Endodermal cell (in vitro differentiated cells): ENCODE measurements at places on chromosomes 12 and 14. TPM values are rescaled to one million over a fixed set of nuclear protein-coding genes. Genes with fewer than 3 reads are reported as not detected.

- H3K27ac ChIP-seq, result no peak overlapping the region
- peaks cover 12% of the 10 kb centered on the region for H3K36me3 ChIP-seq
- DNase-seq, result no peak
- peak overlapping the region; percentile 37 for H3K4me3 ChIP-seq
These were observed 30.2 kb downstream of the OSBPL8 start for GRCh38 chr12:76529226-76529918.

Gene NIN
- 1.8 to 3.3 TPM (median 1.8 TPM) in 3 replicates for total RNA-seq

- H3K27me3 ChIP-seq, result no peaks in the 10 kb centered on the region
- H3K27ac ChIP-seq, result no peak overlapping the region
- DNase-seq, result no peak
- H3K36me3 ChIP-seq, result no peaks in the 10 kb centered on the region
These were observed 516.5 kb upstream of the MGAT4C start for GRCh38 chr12:86772696-86773095.

- H3K36me3 ChIP-seq, result peaks cover 21% of the 10 kb centered on the region
- no peak for DNase-seq
- no peak overlapping the region for H3K4me3 ChIP-seq
These were observed 121.1 kb upstream of the ATF1 start for GRCh38 chr12:50642761-50643160.

Gene TSHR
- total RNA-seq, result not detected in 2 replicates

GRCh38 chr12:117124421-117125271 is 25.4 kb upstream of the TESC start:
- no peak for DNase-seq
- H3K27me3 ChIP-seq, result no peaks in the 10 kb centered on the region
- no peak overlapping the region for H3K27ac ChIP-seq
- peaks cover 10% of the 10 kb centered on the region for H3K4me1 ChIP-seq

DNA sequence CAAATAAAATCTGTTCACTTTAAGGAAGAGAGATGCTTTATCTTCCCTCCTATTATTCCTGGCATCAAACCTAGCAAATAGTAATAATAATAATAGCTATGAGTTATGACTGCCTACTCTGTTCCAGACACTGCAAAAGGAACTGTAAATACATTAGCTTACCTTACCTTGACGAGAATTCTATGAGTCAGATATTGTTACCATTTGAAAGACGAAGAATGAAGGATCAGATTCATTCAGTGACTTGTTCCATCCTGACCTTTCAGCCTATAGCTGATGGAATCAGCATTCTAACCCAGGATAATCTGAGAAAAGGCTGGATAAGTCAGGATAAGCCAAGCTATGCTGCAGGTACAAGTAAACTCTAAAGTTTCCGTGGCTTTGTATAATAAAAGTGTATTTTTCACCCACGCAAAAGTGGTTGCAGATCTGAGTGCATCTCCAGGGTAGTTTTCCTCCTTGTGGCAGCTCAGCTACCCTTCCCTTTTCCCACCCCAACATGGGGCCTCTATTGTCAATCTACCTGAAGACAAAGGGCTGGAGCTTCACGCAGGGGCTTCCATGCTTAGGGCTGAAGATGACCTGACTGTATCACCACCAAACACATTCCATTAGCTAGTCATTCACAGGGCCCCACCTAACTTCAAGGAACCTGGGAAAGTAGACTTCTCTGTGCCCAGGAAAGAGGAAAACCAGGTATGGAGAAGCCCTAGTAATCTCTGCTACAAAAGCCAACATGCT is 57.2 kb upstream of the CCND2 start:
- no peak for DNase-seq
- H3K27me3 ChIP-seq, result peaks cover 5% of the 10 kb centered on the region
- H3K4me3 ChIP-seq, result no peak overlapping the region
- H3K4me1 ChIP-seq, result no peaks in the 10 kb centered on the region

Gene DCTN2
- total RNA-seq, result 111 to 127 TPM (median 114 TPM) in 3 replicates

Gene MGAT4C
- 1.8 and 2.3 TPM in 2 replicates for total RNA-seq

GRCh38 chr12:13204428-13204827 is 7.9 kb downstream of the EMP1 start:
- peak; percentile 70 for DNase-seq
- H3K4me1 ChIP-seq, result no peaks in the 10 kb centered on the region
- no peak overlapping the region for H3K27ac ChIP-seq

Gene PLEKHD1
- total RNA-seq, result 0.07 to 0.11 TPM (median 0.08 TPM) in 3 replicates

DNA sequence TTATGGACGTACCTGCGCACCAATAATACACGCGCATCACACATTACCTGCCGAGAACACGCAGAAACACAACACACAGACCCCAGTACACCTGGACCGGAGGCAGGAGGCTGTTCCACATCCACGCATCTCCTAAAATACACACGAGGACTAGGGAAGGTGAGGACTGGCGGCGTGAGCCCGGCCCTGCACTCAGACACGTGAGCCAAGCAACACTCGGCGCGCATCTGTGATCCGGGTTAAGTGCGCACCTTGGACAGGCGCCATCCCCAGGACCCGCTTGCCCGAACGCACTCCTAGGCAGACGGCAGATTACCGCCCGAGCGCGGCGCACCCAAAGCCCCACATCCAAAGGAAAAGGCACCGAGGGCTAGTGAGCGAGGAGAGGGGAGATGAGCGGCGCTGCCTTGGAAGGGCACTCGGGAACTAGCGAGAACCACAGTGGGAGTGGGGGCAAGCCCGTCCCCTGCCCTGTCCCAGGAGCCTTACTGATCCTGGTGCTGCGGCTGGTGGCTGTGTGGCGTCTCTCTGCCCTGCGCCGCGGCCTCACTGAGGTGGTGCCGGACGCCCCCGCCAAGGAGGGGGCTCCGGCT is 417 bp downstream of the GLS2 start:
- H3K4me3 ChIP-seq, result peak overlapping the region; percentile 78
- H3K4me1 ChIP-seq, result no peaks in the 10 kb centered on the region
- no peak overlapping the region for H3K27ac ChIP-seq
- DNase-seq, result peak; percentile 90

Gene KICS2
- total RNA-seq, result 7.0 and 8.0 TPM in 2 replicates

DNA sequence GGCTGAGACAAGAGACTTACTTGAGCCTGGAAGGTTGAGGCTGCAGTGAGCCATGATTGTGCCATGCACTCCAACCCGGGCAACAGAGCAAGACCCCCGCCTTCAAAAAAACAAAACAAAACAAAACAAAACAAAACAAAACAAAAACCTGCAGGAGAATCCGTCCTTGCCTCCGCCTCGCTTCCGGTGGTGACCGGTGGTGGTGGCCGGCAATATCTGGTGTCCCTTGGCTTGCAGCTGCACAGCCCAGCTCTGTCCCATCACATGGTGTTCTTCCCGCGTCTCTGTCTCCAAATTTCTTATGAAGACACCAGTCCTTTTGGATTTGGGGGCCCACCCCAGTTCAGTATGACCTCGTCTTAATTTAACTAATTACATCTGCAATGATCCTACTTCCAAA is 10.0 kb downstream of the SMIM41 start:
- H3K36me3 ChIP-seq, result no peaks in the 10 kb centered on the region
- no peak for DNase-seq
- H3K4me1 ChIP-seq, result no peaks in the 10 kb centered on the region
- H3K27ac ChIP-seq, result no peak overlapping the region
- H3K4me3 ChIP-seq, result no peak overlapping the region

Gene OR6C2
- not detected in 2 replicates for total RNA-seq

DNA sequence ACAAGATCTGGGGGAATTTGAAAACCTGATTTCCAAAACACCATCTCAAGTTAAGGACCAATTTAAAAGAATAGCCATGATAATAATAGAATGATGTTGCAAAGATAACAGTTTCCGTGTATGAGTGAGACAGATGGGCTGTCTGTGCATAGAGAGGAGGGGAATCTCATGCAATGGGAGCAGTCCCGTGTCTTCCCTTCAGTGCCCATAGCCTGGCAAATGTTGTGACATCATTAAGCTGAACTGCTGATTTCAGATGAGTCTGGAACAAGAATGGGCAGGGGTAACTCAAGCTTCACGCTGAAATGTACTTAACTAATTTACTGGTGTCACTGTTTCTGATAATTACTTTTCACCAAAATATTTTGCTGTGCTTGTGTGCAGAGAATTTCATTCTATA is 454.0 kb downstream of the FOXG1 start:
- no peak for DNase-seq
- no peak overlapping the region for H3K27ac ChIP-seq
- no peaks in the 10 kb centered on the region for H3K36me3 ChIP-seq
- no peak overlapping the region for H3K4me3 ChIP-seq
- H3K4me1 ChIP-seq, result no peaks in the 10 kb centered on the region

DNA sequence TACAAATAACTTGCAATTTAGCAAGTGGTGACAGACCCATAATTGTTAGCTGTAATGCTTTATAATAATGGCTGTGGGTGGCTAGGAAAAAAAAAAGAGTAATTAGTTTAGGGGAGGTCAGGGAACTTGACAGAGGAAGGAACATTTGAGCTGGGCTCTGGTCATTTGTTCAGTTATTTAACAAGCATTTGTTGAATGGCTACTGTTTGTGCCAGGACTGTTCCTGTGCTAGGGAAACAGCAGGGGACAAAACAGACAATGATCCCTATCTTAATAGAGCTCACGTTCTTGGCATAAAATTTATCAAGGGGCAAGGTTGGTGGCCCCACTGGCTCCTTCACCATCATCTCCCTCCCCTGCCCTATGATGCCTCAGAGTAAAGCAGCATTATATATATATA is 18.5 kb downstream of the CHST11 start:
- H3K36me3 ChIP-seq, result peaks cover 6% of the 10 kb centered on the region
- H3K27ac ChIP-seq, result no peak overlapping the region
- no peaks in the 10 kb centered on the region for H3K27me3 ChIP-seq
- H3K4me3 ChIP-seq, result no peak overlapping the region

Gene TMEM179
- total RNA-seq, result 11.9 and 15.7 TPM in 2 replicates

DNA sequence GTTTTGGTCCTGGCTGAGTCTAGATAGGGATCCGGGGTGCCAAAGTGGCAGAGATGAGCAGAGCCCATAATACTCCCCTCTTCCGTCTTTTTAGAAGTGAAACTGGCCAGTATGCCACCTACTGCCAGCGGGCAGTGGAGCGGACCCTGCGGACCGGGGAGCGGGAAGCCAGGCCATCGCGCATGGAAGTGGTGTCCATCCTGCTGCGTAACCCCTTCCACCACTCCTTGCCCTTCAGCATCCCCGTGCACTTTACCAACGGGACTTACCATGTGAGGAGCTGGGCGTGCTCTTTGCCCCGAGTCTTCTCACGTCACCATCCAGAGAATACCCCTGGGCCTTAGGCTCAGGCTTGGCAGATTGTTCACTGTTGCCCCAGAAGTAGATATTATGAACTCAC is 21.0 kb downstream of the PIGH start:
- H3K36me3 ChIP-seq, result peaks cover 6% of the 10 kb centered on the region
- no peaks in the 10 kb centered on the region for H3K4me1 ChIP-seq
- no peak overlapping the region for H3K4me3 ChIP-seq
- DNase-seq, result no peak

DNA sequence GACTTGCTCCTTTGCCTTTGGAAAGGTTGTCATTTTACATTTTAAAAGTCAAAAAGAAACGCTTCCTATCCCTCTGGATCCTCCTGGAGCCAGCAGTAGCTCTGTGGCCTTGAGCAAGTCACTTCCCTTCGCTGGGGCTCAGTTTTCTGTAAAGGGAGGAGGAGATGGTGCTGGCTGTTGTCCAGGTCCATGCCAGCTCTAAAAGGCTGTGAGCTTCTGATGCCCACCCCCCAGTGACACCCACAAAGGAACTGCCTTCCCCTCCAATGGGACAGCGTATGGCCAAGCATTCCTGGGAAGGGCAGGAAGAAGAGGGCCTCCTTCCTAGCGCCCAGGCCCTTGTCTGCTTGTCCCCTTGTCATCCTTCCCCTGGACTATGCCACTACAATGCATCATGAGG is 81.5 kb downstream of the NTF3 start:
- H3K27me3 ChIP-seq, result no peaks in the 10 kb centered on the region
- H3K4me1 ChIP-seq, result peaks cover 2% of the 10 kb centered on the region
- H3K36me3 ChIP-seq, result no peaks in the 10 kb centered on the region

GRCh38 chr14:63362389-63362819 is 43.7 kb upstream of the GPHB5 start:
- H3K4me1 ChIP-seq, result peaks cover 9% of the 10 kb centered on the region
- H3K4me3 ChIP-seq, result no peak overlapping the region
- H3K36me3 ChIP-seq, result peaks cover 3% of the 10 kb centered on the region
- DNase-seq, result peak; percentile 68

Gene AKAP3
- total RNA-seq, result 2.8 and 3.4 TPM in 2 replicates

- no peak for DNase-seq
- H3K27ac ChIP-seq, result no peak overlapping the region
- H3K36me3 ChIP-seq, result no peaks in the 10 kb centered on the region
- H3K4me1 ChIP-seq, result no peaks in the 10 kb centered on the region
- H3K4me3 ChIP-seq, result no peak overlapping the region
These were observed 115.7 kb downstream of the SAMD4A start for GRCh38 chr14:54682578-54682977.

- no peak overlapping the region for H3K27ac ChIP-seq
- no peaks in the 10 kb centered on the region for H3K36me3 ChIP-seq
- H3K27me3 ChIP-seq, result no peaks in the 10 kb centered on the region
- no peak for DNase-seq
- no peak overlapping the region for H3K4me3 ChIP-seq
These were observed 12.2 kb upstream of the SLC7A8 start for GRCh38 chr14:23195552-23196101.

Gene MYF6
- not detected in 2 replicates for total RNA-seq

GRCh38 chr14:76104802-76105355 is 46.8 kb upstream of the GPATCH2L start:
- no peaks in the 10 kb centered on the region for H3K4me1 ChIP-seq
- no peak overlapping the region for H3K4me3 ChIP-seq
- no peaks in the 10 kb centered on the region for H3K36me3 ChIP-seq
- no peak overlapping the region for H3K27ac ChIP-seq
- H3K27me3 ChIP-seq, result no peaks in the 10 kb centered on the region

DNA sequence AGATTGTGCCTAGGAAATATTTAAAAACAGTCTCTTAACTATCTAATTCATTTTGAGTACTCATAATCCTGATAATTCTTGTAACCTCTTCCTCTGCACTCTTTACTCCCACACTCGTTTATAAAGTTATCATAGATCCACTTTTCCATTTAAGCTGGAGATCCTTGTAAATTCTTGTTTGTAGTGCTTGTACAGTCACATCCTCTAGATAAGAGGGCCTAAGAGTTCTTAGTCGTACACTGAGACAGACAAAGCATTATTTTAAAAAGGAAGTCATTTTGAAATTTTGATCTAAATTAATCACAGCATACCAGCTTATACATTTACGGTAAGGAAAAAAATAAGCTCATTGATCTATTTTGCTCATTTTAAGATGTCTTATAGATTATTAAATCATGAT is 42.5 kb downstream of the LMO3 start:
- no peaks in the 10 kb centered on the region for H3K36me3 ChIP-seq
- H3K27me3 ChIP-seq, result no peaks in the 10 kb centered on the region
- H3K4me1 ChIP-seq, result no peaks in the 10 kb centered on the region
- no peak overlapping the region for H3K4me3 ChIP-seq

Gene TESPA1
- not detected in 3 replicates for total RNA-seq

Gene CPSF6
- total RNA-seq, result 127 and 139 TPM in 2 replicates

- no peak for DNase-seq
- no peak overlapping the region for H3K27ac ChIP-seq
- no peaks in the 10 kb centered on the region for H3K27me3 ChIP-seq
- peaks cover 13% of the 10 kb centered on the region for H3K4me1 ChIP-seq
These were observed 201.4 kb upstream of the EEA1 start for GRCh38 chr12:93130366-93131054.
